ENCODE measurements at places on chromosomes 3 and 15.

DNA sequence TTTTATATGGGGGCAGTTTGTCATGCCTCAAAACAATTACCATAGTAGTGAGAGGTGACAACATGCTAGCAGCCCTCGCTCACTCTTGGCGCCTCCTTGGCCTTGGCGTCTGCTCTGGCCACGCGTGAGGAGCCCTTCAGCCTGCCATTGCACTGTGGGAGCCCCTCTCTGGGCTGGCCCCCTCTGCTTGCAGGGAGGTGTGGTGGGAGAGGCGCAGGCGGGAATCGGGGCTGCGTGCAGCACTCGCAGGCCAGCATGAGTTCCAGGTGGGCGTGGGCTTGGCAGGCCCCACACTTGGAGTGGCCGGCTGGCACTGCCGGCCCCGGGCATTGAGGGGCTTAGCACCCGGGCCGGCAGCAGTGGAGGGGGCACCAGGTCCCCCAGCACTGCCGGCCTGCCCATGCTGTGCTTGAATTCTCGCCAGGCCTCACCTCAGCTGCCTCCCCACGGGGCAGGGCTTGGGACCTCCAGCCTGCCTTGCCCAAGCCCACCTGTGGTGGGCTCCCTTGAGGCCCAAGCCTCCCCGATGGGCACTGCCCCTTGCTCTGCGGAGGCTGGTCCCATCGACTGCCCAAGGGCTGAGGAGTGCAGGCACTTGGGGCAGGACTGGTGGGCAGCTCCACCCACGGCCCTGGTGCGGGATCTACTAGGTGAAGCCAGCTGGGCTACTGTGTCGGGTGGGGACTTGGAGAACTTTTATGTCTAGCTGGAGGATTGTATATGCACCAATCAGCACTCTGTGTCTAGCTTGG is 38.8 kb upstream of the EIF5A2 start:
- DNase-seq, result no peak

GRCh38 chr3:124346487-124346886 is 354.6 kb upstream of the ROPN1 start:
- no peak for DNase-seq

GRCh38 chr3:186234152-186234551 is 125.3 kb upstream of the ETV5 start:
- DNase-seq, result no peak

- DNase-seq, result no peak
These were observed 172.8 kb downstream of the KLF13 start for GRCh38 chr15:31499236-31499952.

DNA sequence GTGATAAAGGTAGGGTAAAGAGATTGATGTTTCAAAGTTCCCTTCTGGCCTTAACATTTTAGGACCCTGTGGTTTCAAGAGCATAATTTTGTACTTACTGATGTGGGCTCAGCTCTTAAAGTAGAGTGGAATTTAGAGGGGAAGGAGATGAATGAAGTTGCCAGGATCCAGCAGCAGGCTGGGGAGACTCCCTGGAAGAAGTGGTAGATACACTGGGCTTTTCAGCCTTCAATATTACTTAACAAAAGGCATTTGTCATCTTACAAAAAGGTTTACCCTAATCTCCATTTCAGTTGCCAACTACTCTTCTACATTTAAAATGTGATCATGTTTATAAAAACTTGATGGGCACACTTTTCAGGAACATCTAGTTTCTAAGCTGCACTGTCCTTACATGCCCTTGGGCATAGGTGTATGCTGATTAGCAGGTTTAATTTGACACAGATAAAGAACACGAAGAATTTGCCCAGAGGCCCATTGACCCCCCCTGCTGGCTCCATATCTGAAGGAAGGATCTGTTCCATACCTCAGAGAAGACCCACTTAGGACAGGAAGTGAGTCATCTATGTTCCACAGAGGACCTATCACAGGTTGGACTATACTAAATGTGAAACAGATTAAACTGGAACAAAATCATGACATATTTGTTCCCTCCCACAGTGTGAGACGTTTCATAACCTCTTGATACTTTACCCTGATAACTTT is 93.0 kb upstream of the LPP start:
- DNase-seq, result peak; percentile 65

- no peak for DNase-seq
These were observed 5.2 kb downstream of the KCTD6 start for GRCh38 chr3:58497097-58497496.

DNA sequence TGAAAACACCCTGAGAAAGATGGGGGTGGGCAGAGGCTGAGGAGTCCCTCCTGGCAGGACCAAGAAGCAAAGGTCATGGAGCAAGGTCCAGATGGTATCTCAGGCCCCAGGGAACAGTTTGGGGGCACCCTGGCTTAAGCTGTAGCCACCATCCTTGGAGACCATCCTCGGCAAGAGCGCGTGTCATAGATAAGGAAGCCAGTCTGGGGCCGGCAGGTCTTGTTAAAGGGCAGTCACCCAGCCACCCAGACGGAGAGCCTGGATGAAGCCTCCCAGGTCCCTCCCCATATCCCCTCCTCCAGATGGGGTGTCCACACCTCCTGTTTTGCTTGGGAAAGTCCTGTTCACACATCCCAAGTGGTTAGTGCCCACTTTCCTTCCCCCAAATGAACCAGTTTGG is 191.1 kb downstream of the KLF13 start:
- DNase-seq, result no peak

GRCh38 chr3:71189480-71189879 is 394.0 kb downstream of the FOXP1 start:
- DNase-seq, result no peak

DNA sequence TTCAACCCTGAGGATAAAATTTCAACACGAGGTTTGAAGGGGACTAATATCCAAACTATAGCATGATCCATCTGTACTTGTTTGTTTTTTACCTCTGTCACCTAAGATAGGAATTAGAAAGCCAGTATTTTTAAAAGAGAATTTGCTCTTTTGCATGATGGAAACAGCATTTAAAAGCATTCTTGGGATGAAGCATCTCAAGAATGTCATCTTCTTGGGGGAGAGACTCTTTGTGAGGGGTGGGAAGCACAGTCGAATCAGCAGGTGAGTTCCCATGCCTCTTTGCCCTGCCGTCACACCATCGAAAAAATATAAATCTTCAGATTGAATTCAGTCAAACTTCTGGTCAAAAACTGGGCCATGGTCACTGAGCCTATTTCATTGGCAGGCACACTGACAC is 55.3 kb upstream of the BCHE start:
- DNase-seq, result no peak

DNA sequence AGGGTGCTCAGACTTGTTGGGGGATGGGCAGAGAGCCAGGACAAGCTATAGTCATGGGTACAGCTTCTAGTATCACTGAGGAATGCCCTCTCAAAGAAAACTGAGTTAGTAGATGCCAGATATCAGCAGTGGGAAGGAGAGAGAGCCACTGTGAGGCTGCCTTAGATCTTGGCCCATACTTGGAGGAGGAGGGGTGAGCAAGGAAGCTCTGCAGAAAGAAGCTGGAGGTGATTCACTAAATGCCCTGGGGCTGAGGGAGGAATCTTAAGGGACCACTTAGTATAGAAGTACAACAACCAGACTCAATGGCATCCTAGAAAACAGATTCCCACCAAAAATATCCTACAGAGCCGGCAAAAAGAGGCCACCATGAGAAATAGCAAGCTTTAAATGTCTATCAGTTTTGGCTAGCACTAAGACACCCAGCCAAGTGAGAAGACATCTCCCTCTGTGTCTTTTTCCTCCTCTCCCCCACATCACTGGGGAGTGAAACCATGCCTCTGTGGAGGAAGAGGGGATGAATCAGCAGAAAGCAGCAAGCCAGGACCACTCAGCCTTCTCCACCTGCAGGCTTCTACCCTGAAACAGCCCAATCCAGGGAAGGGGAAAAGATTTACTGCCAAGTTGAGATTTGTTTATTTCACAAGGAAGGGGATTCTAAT is 282.5 kb upstream of the STT3B start:
- DNase-seq, result no peak

Data from NAMALWA (cell line).